Activated naive CD8-positive, alpha-beta T cell treated with anti-CD3 and anti-CD28 coated beads for 36 hours (primary cell): ENCODE measurements at places on chromosomes 16 and 17. TPM values are rescaled to one million over a fixed set of nuclear protein-coding genes. Genes with fewer than 3 reads are reported as not detected.

DNA sequence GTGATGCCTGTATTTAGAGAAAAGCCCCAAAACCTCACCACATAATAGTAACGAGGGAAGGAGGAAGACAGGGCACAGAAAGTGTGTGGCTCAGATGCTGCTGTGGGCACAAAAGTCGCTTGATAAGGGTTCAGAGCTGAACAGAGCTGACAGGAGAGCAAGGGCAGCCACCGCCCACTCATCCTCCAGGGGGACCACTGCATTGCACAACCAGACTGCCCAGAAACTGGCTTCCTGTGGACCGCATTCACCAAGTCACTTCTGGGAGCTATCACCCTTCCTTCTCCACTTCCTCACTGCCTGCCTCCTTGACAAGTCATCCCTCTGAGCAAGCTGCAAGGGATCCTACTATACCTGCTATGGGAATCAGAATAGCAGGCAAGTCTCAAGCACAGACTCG is 512.4 kb upstream of the CDH11 start:
- DNase-seq = no peak

The TBC1D3D gene
- total RNA-seq = 0.58 TPM

DNA sequence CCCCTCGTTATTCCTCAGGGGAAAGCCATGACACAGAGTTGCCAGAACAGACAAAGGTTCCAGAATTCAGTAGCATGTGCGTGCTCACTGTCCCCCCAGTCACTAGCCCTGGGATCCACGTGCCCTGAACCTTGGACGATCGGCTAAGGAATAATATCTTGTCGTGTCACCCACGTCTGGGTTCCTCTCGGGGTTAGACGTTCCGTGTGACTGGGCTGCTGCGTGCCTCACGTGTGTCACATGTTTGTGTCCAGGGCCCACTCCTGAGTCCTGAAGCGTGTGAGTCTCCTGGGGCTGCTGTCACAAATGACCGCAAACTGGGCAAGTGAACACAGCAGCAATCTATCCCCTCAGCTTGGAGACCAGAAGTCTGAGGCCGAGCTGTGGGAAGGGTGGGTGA is 12.4 kb upstream of the ZNF469 start:
- DNase-seq = no peak

- DNase-seq = no peak
Measured at GRCh38 chr16:23330583-23331249, 28.6 kb downstream of the SCNN1B start.

The KRT12 gene
- total RNA-seq = not detected

The GRAP gene
- total RNA-seq = 14.5 TPM

GRCh38 chr16:57061084-57061905 is 31.1 kb upstream of the CPNE2 start:
- no peak for DNase-seq
